ENCODE measurements at places on chromosomes 1 and 21.

DNA sequence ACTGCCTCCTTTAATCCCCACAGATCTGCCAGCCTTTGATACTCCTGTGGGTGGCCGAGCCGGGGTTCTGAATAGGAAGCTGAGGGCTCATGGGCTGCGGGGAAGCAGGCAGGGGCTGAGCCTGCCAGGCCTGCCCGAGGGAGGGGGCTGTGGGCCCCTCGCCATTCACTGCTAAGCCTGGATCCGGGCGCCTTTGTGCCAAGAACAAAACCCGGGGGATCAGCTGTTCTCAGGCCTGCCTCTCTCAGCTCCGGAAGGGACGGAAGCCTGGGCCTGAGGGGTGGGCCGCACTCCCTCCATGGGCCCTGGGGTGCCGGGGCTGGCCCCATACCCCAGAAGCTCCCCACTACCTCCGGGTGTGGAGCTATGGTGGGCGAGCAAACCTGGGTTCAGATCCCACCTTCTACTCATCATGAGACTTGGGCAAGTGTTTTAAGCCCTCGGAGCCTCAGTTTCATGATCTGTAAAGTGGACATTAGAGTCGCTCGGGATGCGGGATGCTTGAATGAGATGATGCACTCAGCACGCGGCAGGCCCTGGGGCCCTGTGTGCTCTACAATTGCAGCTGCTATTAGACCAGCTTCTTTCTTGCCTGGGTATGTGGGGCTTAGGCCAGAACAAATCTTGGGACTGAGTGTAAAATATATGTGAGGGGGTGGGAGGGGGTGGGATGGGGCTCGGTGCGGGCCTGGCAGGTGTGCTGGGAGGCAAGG lies 19.2 kb upstream of the EPHA2 start:
- DNase-seq = no peak

DNA sequence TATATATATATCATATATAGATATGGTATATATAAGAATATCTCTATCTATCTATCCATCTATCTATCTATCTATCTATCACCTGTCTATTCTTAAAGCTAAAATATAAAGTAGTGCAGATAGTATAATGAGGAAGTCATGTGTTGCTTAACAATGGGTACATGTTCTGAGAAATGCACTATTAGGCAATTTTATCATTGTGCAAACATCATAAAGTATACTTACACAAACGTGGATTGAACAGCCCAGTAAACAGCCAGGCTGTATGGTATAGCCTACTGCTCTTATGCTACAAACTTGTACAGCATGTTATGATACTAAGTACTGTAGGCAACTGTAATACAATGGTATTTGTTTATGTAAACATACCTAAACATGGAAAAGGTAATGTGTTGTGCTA lies 621.0 kb upstream of the NCAM2 start:
- DNase-seq = no peak

DNA sequence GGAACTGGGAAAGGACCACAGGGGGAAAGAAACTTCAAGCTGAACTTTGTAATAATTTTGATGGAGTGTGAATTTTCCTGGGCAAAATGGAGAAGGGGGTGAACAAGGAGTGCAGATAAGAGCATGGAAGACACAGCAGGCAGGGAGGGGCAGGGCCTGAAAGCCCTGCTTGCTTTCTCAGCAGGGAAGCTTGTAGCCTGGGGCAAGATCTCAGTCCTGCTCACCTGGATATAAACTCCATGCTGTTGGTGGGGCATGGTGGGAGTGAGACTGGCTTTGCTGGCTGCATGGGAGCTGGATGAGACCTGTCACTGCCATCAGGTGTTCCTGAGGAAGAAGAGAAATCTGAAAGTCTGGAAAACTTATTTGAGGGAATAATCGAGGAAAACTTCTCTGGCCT lies 58.7 kb upstream of the RC3H1 start:
- no peak for DNase-seq

- DNase-seq = no peak
These were observed 10.6 kb upstream of the NADK start for GRCh38 chr1:1788646-1789431.

DNA sequence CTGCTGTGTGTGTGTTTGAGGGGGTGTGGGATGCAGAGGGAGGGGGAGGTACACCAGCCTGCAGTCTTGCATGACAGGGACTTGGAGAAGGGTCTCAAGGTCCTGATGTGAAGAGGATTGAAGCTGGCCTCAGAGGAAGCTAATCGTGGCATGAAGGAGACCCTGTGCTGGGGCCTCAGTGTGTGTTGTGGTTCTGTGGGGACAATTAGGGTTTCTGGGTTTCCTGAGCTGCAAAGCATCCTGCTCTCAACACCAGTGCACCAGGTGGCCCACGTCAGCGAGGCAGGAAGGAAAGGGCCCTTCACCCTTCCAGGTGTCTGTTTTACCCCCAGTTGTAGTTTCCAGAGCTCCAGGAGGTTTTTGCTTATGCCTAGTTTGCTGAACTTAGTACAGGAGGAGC lies 52.8 kb downstream of the TENT5C start:
- no peak for DNase-seq

GRCh38 chr1:199743227-199743626 lies 284.3 kb upstream of the NR5A2 start:
- DNase-seq = no peak

GRCh38 chr1:41870076-41870562 lies 48.6 kb downstream of the HIVEP3 start:
- no peak for DNase-seq

DNA sequence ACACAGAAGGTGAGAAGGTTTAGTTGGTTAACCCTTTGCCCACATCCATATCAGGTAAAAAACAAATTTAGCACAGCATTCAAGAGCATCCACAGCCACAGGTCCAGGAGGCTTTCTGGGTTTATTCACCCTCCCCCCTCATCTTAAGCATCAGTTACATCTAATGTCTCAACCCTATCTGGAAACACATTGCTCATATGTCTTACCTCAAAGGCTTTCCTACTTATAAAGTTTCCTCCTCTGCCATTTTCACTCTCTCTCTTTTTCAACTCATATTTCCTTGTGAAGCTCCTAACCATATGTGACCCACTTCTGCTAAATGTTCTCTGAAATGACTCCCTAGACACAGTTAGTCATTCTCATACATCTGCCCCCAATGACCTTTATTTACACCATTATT lies 47.9 kb upstream of the RUNX1 start:
- DNase-seq = no peak

- DNase-seq = no peak
These were observed 147.0 kb upstream of the COA6 start for GRCh38 chr1:234226113-234226818.

DNA sequence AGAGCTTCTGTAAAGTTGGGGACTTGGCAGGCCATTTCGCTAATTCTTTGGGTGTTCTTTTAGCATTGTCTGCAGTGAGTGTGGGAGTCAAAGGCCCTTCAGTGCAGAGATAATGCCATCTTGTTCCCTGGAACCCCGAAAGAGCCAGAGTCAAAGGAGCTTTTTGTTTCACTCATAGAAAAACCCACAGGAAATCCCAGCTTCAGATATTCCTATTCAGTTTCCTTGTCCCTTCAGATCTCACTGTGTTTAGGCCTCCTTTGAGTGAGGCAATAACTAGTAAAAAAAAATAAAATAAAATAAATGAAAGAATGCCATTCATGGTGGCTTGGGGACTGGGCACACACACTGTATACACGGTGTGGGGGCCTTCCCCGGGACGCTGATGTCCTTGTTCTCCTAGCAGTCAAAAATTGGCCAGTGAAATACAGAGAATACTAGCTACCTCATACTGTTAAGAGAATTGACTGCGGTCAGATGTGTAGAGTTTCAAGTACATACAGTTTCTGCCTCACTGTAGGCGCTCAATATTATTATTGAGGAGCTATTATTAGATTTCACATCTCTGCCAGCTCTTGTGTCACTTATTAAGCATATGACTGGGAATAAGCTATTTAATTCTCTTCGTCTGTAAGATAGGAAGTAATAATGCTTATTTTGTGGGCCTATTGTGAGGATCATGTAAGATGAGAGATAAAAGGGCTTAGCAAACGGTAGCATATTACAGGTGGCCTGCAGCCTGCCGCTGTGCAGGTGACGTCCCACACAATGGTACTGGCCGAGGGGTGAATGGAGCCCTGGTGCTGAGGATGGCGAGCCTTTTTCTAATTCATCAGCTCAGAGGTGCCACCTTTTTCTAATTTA lies 16.7 kb downstream of the DISC1 start:
- peak; percentile 12 for DNase-seq

DNA sequence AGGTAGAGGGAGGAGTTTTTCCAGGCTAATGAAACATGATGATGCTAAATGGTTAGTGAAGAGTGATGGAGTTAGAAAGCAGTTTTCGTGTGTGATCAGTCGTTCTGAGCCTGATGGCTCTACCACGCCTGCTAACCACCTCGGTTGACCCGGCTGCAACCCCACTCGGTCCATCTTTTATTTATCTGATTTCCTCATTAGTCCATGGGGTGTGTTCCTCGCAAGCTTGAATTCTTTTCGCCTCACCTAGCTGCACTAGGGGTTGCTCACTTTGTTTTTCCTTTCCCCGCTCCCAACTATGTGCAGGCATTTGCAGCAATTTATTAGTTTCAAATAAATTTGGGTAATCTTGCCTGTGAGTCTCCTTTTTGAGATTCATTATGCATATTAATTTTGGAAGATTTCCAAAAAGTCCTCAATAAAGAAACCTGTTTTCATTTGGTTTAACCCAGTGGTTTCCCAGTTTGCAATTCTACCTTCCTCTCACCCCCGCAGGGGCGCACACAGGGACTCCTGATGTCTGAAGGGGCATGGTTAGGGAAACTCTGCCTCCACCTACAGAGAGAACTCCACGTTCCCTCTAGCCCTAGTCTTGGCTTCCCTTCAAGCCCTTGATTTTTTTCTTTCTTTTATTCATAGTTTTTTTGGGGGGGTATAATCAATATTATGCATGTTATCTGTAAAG lies 12.6 kb downstream of the B3GALT5 start:
- no peak for DNase-seq

GRCh38 chr1:43367026-43367903 lies 546 bp downstream of the ELOVL1 start:
- DNase-seq = no peak

DNA sequence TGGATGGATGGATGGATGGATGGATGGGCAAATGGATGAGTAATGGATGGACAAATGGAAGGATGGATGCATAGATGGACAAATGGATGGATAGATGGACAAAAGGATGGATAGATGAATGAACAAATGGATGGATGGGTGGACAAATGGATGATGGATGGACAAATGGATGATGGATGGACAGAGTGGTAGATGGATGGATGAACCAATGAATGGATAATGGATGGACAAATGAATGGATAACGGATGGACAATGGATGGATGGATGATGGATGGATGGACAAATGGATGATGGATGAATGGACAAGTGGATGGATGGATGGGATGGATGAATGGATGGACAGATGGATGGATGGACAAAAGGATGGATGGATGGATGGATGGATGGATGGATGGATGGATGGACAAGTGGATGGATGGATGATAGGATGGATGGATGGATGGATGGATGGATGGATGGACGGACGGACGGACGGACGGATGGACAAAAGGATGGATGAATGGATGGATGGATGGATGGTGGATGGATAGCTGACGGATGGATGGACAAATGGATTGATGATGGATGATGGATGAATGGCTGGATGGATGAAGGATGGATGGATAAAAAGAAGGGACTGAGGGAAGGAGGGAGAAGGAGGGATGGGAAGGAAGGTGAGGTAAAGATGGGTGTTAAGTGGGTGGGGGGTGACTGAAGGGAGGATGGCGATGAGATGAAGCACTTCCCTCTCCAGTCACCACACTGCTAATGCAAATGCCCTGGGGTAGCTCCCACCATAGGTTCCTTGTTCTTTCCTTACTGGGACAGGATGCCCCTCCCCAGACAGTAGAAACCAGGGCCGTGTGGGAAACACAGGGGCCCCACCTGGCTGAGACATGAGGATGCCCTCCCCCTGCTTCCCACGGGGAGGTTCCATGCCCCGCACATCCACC lies 29.8 kb downstream of the CHD5 start:
- DNase-seq = no peak

DNA sequence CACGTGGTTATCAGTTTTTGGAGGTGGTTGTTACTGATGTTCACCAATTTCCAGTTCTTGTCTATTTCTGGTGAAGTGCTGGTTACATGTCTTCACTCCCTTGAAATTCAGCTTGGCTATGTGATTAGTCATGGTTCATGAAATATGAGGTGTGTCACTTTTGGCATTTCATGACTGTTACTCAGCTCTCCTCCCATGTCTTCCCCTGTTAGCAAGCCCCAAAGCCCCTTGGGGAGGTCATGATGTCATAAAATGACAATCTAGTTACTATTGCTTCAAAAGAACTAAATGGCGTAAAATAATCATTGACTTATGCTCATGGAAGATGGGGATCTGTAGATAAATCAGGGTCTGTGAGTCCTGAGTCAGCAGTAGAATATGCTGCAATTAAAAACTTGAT lies 425.1 kb downstream of the SETD4 start:
- no peak for DNase-seq

- DNase-seq = no peak
These were observed 40.5 kb upstream of the SYT2 start for GRCh38 chr1:202750761-202751160.

- DNase-seq = no peak
These were observed 31.7 kb downstream of the GPATCH2 start for GRCh38 chr1:217599154-217599553.

GRCh38 chr1:175206687-175207086 lies 14.1 kb upstream of the KIAA0040 start:
- DNase-seq = peak; percentile 16

- DNase-seq = no peak
These were observed 34.1 kb upstream of the CNIH3 start for GRCh38 chr1:224582041-224582440.

- no peak for DNase-seq
These were observed 18.4 kb upstream of the IL10 start for GRCh38 chr1:206790502-206791250.

DNA sequence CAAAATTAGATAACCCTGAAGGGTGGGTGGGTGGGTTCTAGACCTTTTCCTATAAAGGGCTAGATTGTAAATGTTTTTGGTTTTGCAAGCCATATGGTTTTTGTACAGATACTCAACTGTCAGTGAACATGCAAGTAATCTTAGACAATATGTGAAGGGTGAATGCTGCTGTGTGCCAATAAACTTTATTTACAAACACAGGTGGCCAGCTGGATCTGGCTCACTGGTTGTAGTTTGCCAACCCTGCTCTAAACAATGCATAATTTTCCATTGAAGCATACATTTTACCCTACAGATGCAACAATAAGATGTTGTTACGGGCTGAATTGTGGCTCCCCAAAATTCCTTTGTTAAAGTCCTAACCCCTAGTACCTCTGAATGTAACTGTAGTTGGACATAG lies 18.6 kb upstream of the TARBP1 start:
- no peak for DNase-seq

DNA sequence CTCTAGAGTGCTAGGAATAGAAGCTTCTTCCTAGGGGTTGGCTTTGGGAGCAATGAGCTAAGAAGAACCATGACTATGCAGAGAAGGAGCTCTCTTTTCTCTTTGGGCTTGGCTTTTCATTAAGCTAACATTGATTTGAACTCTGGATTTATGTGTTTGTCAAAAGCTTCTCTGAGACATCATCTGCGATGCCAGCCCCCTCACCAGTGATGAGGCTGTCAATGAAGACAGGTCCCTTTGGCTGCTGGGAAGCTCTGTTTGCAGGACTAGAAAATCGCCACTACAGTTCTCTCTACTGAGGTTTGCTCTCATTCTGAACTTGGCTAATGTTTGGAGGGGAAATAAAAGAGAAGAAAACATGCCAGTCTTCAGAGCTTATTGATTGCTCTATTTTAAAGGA lies 185.0 kb downstream of the PCP4 start:
- peak; percentile 47 for DNase-seq

GRCh38 chr1:192067360-192067759 lies 90.9 kb upstream of the RGS18 start:
- no peak for DNase-seq
